ENCODE measurements at places on chromosomes 7 and 10.

- no peak for DNase-seq
These were observed 39.5 kb downstream of the LHFPL3 start for GRCh38 chr7:104367926-104368325.

GRCh38 chr10:103193820-103194529 lies 903 bp upstream of the NT5C2 start:
- DNase-seq: no peak

DNA sequence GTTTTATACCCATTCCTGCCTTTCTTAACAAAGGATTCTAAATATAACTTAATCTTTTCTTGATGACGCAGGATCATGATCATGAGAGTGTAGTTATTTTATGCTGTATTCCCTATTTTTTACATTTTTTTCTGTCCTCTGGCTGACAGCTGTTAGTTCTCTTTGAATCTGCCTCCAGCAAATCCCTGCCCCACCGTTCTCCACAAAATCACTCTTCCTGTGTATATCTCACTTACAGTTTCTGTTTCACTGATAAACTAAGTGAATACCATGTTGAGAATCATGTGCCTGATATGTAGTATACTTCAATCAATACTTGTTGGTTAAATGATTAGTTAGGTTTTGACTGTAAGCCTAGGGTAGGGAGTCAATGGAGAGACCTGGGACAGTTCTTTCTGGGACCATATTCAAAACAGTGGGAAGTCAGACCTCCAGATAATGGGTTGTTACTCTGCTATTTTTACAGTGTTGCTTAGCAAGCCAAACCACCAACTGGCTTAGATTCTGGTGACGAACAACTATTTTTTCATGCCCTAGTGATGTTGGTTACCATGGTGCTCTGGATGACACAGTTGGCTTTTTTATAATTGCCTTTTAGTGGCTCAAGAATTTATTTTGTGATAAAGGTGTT lies 12.8 kb downstream of the CNNM1 start:
- no peak for DNase-seq

GRCh38 chr7:24971333-24972165 lies 8.4 kb downstream of the OSBPL3 start:
- DNase-seq: peak; percentile 63

DNA sequence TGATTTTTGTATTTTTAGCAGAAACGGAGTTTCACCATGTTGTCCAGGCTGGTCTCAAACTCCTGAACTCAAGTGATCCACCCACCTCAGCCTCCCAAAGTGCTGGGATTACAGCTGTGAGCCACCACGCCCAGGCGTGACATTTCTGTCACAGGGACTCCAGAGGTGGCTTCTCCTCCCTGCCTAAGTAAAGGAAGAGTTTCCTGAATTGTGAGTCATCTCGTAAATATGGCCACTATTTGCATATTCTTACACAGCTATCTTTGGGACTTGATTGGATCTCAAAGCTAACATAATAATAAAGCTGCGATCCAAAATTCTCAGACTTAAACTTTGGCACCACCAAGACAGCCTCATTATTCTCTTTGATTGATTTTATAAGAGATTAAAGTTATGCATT lies 50.1 kb downstream of the ADARB2 start:
- DNase-seq: no peak

GRCh38 chr7:142584765-142585164 lies 164.5 kb upstream of the PRSS1 start:
- DNase-seq: no peak

GRCh38 chr10:76764177-76764576 lies 873.4 kb downstream of the KCNMA1 start:
- no peak for DNase-seq

GRCh38 chr7:112892263-112892662 lies 102.1 kb upstream of the TMEM168 start:
- DNase-seq: no peak

GRCh38 chr7:31358467-31358866 lies 17.9 kb upstream of the NEUROD6 start:
- DNase-seq: no peak

DNA sequence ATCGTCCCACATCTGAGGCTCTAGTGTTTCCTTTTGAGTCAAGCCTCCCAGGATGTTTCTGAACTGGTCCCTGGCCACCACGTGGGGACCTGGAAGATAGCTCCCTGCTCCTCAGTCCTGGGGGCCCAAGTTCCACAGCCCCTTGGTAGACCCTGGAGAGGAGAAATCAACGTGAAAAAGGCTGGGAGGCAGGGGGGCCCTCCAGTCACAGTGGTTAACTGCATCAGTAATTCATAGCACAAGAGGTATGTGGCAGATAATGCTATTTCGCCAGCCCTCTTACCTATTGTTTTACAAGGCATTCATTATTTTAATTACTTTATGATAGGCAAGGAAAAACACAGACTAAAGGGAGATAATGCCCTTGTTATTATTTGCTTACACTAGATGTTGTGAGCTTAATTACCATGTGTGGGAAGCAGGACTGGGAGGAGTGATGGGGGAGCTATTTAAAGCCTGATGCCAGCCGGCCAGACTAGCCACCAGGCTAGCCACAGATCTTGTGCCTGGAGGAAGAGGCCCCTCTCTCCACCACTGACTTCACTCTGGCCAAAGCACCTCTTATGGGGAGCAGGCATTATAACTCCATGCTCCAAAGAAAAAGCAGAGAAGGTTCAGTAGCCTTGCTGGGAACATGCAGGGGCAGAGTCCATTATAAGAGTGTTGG lies 230.7 kb downstream of the KCNMA1 start:
- DNase-seq: no peak

GRCh38 chr10:126052171-126052570 lies 155.8 kb downstream of the FANK1 start:
- DNase-seq: no peak

- no peak for DNase-seq
These were observed 243.6 kb downstream of the TWIST1 start for GRCh38 chr7:18873734-18874336.

GRCh38 chr7:19376538-19376937 lies 231.3 kb upstream of the FERD3L start:
- no peak for DNase-seq

GRCh38 chr7:50721661-50722259 lies 60.9 kb downstream of the GRB10 start:
- DNase-seq: no peak

GRCh38 chr10:98041352-98042043 lies 11.1 kb upstream of the CRTAC1 start:
- DNase-seq: peak; percentile 21

- DNase-seq: no peak
These were observed 144.1 kb upstream of the NRG3 start for GRCh38 chr10:81730891-81731290.

Measured in Jurkat, Clone E6-1 (cell line).